Kasumi-1 (cell line): ENCODE measurements at places on chromosomes 16 and 17.
A peak's percentile ranks its signal among the peaks of the same experiment; 100 is the strongest.

GRCh38 chr17:3904501-3904900 is 11.6 kb upstream of the CAMKK1 start:
- no peak for DNase-seq

- DNase-seq: no peak
Measured at GRCh38 chr16:86772671-86773353, 194.5 kb downstream of the FOXL1 start.

GRCh38 chr17:63623786-63624530 is 1.7 kb downstream of the MAP3K3 start:
- no peak for DNase-seq

DNA sequence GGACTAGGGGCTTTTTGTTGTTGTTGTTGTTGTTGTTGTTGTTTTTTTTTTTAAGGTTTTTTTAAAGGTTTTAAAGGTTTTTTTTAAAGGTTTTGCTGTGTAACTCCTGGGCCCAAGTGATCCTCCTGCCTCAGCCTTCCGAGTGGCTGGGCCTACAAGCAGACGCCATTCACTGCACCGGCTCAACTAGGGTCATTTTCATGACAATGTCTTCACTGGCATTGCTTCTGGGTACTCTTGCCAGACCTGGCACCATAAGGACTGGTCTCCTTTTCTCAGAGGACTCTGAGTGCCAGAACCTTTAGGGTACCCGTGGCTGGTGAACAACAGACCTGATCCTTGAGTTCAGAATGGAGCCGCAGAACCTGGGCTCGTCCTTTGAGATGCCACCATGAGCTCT is 20.4 kb downstream of the POLR3E start:
- DNase-seq: no peak

DNA sequence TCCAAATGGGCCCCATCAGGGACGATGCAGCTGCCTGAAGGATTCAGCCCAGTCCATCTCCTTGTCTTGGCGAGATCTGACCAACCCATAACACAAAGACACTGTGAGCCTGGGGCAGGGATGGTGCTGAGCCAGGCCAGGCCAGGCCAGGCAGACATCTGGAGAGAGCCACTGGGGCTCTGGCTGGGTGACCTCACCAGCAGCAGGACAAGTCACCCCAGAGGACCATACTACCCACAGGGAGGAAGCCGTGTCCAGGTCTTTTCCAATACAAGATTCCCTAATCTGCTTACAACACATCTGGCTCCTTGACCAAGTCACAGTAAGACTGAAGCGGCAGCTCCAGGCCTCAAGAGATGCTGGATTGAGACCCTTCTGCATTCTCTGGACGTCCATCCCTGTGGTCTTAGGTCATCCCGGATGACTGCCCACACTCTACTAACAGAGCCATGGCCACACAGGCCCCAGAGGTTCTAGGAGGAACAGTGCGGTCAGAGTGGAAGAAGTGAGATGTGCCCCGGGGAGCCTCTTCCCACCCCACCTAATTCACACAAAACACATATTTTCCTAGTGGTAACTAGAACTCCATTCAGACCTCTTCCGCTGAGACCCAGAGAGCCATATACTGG is 81.8 kb upstream of the RCVRN start:
- no peak for DNase-seq

DNA sequence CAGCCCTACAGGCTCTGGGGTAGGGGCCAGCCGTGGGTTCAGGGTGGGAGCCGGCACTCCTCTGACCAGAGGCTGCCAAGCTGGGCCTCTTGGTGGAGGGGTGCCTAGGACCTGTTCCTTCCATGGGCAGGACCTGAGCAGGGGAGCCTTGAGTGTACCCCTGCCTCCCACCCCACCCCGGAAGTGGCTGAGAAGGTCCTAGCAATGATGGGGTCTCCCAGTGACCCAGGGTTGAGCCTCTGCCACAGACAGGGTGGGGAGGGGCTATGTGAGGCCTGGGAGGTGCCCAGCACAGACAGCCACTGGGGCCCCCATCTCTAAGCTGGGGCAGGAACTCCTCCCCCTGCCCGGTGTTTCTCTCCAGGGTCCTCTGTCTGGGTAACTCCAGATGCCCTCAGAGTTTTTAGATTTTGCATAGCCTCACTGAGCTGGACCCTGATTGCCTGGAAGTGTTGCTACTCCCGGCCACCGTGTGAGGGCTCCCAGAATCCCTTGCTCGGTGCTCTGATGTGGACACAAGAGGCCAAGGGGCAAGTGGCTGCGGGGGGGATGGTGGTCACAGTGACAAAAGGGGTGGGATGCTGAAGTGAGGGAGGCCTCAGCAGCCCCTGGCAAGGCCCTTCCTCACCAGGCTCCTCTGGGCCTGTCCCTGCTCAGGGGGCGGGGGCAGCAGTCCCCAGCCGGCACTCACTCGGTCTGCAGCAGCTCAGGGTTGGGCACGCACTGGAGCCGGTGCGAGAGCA is 6.4 kb upstream of the MTSS2 start:
- DNase-seq: no peak

DNA sequence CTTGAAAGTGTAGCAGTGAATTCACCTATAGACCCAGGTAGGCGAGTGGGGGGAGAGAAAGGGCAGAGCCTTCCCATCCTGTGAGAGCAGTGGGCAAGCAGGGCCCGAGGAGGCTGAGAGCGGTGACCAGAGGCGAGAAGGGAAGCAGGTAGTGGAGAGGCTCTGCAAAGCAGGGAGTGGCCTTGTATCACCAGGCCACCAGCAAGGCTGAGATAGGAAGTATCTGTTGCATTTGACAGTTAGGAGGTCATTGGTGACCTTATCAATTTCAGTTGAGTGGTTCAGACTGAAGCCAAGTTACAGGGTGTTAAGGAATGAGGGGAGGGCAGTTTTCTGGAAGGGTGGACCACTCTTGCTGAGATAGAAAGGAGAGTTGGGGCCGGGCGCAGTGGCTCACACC is 10.7 kb upstream of the HSD3B7 start:
- no peak for DNase-seq

GRCh38 chr17:42617956-42618431 is 8.5 kb downstream of the TUBG1 start:
- no peak for DNase-seq

DNA sequence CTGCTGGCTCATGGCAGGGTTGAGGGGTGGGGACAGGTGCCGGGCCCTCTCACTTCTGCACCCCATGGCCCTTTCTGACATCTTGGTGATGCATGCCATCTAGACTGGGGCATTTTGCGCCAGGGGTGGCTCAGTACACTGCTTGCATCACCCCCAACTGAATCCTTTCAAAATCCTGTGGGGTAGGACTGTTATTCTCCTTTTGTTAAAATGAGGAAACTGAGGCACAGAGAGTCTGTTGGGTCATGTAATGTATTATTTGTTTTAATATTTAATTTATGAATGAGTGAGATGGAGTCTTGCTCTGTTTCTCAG is 9.9 kb downstream of the ADCY7 start:
- no peak for DNase-seq

DNA sequence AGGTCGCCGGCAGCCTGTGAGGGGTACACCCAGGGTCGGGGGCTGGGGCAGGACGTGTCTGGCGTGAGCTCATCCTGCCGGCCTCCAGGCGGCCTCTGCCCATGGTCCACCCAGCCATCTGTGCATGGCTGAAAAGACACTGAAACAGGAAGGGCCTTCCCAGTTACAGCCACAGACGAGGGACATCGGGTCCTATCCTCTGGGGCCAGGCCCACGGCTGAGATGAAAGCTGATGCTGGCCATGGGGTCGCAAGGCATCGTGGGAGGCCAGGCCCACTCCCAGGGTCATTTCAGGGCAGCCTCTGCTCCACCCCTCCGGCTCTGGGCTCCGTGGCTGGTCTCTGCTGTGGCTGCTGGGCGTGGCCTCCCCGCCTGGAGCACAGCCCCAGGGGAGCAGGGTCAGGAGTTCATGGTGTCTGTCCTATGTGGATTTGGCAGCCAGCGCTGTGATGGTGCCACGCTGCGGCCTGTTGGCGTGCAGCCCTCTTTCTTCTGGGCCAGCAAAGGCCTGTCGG is 16.6 kb upstream of the ATP6V0C start:
- no peak for DNase-seq

GRCh38 chr16:1053121-1053521 is 19.4 kb upstream of the SSTR5 start:
- DNase-seq: no peak

GRCh38 chr16:66842765-66843164 is 1.4 kb upstream of the CA7 start:
- no peak for DNase-seq

- no peak for DNase-seq
Measured at GRCh38 chr17:13518261-13519000, 83.3 kb downstream of the HS3ST3A1 start.

- no peak for DNase-seq
Measured at GRCh38 chr17:57465610-57466009, 209.3 kb downstream of the MSI2 start.

DNA sequence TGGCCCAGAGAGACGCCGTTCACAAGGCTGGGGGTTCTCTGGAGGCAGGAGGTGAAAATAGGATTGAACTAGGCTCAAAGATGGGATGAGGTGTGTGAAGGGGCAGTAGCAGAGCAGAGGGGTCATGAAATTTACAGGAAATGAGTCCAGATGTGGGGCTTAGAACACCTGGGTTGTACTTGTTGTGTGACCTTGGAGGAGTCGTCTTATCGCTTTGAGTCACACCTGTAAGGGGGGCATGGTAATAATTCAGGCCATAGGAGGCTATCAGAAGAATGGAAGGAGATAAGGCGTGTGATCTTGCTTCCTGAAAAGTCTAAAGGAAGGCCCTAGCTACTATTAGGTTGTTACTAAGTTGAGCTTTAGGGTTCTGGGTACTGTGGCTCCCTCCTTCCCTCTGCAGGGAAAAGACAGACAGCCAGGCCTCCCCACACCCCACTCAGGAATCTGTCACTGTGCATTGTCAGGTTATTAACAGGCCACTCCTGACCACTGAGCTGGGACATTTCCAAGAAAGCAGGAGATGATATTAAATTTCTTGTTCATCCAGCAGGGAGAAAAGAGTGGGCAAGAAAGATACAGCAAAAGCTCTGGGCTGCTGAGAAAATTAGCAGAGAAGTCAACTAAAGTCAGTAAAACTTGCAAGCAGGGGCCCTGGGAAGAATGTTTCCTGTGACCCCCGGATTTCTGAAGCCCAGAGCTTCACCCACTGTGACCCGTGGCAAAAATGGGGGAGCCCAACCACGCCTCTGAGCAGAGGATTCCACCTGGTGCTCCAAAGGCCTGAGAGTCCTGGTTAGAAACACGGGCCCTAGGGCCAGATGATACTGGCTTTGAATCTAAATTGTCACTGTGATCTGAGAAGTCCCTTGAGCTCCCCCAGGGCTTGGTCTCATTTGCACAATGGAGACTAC is 6.0 kb upstream of the CDC42EP4 start:
- no peak for DNase-seq

GRCh38 chr17:4607773-4608187 is 23.5 kb downstream of the SMTNL2 start:
- DNase-seq: peak; percentile 52

DNA sequence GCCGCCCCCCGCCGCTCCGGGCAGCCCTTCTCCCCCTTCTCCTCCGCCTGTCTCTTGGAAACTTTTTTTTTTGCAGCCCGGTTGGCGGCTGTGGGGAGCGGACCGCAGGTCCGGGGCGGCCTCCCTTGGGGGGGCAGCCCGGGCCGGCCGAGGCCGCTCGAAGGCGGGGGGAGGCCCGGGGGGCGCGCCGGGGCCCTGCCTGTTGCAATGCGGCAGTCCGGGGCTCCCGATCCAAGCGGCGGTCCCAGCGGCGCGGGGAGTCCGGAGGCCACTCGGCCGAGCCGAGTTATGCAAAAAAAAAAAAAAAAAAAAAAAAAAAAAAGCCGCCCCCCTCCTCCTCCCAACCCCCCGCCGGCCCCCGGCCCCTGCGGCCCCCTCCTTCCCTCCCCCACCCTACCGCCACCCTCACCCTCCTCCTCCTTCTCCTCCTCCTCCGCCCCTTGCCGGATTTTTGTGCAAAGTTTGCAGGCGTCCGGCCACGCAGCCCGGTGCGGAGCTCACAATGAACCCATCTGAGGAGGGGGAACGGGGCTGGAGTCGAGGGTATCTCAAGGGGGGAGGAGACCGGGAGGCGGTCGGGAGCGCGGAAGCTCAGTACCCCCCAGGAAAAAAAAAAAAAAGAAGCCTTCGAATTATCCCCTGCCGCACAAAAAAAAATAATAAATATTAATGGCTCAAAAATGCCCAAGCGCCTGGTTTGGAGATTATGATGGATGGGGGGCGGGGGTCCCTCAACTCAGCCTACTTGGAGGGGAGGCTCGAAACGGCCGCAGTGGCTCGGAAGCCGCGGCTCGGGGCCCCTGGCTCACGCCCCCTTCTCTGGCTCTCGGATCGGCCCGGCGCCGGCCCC is at the start of gene ZNF423:
Gene ZNF423, minus strand, starts transcription at position 291 of the 850 bp plus-strand sequence. CDS start 338 bp downstream, outside the sequence.
- no peak for DNase-seq

DNA sequence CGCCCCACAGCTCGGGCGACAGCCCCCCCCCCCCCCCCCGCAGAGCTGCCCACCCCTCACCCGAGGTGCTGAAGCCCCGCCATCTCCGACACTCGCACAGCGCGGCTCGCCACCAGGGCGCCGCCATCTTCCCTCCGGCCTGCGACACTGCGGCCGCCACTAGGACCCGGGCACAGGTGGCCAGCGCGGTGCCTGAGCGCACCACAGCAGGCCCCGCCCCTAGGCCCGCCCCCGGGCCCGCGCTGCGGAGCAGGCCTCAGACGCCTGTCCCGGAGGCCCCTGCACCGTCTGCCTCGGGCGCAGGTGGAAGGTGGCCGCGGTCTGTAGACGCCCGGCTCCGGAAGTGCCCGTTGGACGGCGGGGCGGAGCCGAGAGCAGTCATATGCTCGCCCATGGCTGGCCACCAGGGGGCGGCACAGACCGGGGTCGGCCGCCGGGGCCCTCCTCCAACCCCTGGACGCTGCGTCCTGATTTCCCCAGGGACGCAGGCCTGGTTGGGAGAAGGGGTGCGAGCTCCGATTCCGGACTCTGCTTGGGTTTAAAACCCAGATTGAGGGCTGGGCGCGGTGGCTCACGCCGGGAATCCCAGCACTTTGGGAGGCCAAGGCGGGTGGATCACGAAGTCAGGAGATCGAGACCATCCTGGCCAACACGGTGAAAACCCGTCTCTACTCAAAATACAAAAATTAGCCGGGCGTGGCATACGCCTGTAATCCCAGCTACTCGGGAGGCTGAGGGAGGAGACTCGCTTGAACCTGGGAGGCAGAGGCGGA is at the start of gene MRPL38:
Gene MRPL38, minus strand, starts transcription at position 136 of the 773 bp plus-strand sequence. Its CDS starts 9 bp downstream, at position 127.
- DNase-seq: peak; percentile 97

- no peak for DNase-seq
Measured at GRCh38 chr17:56087199-56087598, 66.1 kb upstream of the ANKFN1 start.

DNA sequence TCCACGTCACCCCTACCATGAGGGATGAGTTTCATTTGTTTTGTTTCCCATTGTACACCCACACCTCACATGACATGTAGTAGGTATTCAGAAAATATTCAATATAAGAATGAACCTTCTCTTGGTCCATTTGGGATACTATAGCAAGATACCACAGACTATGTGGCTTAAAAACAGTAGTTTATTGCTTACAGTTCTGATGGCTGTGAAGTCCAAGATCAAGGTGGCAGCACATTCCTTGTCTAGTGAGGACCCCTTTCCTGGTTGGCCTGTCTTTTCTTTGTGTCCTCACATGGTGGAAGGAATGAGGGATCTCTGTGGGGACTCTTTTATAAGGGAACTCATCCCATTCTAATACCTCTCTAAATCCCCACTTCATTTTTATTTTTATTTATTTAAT is 36.2 kb upstream of the CRYM start:
- DNase-seq: no peak

- DNase-seq: no peak
Measured at GRCh38 chr16:4011940-4012629, 104.2 kb downstream of the ADCY9 start.

- no peak for DNase-seq
Measured at GRCh38 chr16:79836144-79836543, 235.6 kb upstream of the MAF start.
